ENCODE measurements at places on chromosomes 4 and X.
A peak's percentile ranks its signal among the peaks of the same experiment; 100 is the strongest.

DNA sequence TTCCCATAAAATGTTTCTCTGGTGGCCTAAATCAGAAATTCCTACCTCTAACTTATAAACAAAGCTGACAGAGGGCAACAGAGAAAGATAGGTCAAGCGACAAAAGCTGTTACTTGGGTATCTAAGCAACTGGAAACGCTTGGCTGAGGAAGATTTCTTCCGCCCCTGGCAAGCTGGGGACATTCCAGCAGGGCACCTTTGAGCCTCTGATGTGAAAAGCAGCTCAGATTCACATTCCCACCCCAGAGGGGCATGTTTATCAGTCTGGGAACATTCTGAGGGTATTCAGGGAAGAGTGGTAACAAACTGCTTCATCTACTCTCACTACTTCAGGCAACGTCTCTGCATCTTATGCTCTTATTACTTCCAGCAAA, 3.5 kb upstream of the CDS1 start:
- DNase-seq = no peak

DNA sequence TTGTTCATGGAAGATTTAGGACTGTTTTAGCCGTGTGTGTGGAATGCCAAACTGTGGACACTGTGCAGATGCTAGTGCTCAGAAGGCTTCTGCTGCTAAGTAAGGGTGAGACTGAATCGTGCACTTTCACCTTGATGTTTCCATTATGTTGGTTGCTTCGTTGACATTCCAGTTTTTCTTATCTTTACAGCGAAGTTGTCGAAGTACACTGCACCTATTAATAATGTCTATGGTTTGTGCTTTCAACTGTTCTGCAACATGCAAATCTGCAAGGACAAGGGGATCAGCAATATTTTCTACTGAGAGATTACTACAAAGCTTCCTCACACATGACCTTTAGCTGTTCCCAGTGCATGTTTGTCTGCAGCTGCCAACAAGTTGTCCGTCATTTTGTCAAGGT, 67.7 kb downstream of the UGT2A3 start:
- DNase-seq = no peak

- DNase-seq = no peak
Observed at GRCh38 chr4:113823291-113823659, 61.7 kb upstream of the CAMK2D start.

DNA sequence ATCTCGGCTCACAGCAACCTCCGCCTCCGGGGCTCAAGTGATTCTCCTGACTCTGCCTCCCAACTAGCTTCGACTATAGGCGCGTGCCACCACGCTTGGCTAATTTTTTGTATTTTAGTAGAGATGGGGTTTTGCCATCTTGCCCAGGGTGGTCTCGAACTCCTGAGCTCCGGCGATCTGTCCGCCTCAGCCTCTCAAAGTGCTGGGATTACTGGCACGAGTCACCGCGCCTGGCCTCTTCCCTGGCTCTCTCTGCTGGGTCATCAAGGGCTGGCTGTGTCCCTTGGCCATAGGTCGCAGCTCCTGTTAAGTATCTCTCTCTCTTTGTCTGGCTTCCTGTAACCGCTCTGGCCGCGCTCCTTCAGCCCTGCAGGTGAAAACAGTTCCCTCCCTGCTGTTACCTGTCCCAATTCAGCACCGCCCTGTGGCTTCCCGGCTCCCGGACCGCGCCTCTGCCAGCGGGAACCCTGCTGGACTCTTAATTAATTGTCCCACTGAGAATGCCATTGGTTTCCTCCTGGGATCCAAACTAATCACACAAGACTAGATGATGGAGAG, 1.3 kb upstream of the RGS12 start:
- DNase-seq = no peak

GRCh38 chr4:122635205-122635604, 14.3 kb upstream of the IL21 start:
- DNase-seq = no peak

DNA sequence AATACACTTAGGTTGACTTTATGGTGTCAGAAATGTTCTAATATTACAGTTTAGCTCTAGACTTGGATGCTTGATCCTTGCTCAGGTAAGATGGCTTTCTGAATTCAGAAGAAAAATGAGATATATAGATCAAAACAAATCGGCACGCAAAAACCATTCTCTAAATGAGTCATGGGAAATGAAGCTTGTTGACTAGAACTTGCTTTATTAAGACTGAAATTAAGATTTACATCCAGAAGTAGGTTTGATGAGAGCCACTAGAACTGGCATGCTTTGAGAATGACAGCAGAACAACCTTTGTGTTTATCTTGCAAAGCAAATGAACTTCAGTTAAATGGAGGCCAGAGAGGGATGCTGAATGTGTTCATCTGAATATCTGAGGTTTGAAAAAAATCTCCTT, 304.9 kb upstream of the KLF3 start:
- DNase-seq = no peak

- DNase-seq = no peak
Observed at GRCh38 chrX:41457613-41458192, 10.6 kb downstream of the NYX start.

- DNase-seq = no peak
Observed at GRCh38 chr4:120682981-120683380, 239.5 kb downstream of the PRDM5 start.

DNA sequence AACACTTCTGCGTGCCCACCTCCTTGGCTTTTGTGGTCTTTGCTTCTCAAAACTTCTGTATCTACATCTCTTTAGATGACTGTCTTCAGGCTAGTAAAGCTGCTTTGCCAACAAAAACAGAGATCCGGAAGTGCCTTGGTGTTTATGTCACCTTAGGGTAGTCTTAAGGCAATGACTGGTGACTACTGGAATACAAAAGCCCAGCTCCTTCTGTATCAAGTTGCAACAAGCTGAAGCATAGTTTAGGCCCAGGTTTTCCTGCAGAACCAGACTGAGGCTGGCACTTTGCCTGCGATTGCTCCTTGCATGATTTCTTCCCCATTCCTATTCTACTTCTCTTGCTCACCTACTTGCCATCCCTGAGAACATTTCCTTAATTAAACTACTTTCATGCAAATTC, 333.8 kb downstream of the DMD start:
- DNase-seq = no peak

GRCh38 chrX:40579141-40579540, 1.6 kb upstream of the ATP6AP2 start:
- DNase-seq = no peak

GRCh38 chr4:74061430-74061829, 22.9 kb upstream of the CXCL3 start:
- no peak for DNase-seq

- no peak for DNase-seq
Observed at GRCh38 chr4:74934016-74934831, 1.3 kb downstream of the PARM1 start.

DNA sequence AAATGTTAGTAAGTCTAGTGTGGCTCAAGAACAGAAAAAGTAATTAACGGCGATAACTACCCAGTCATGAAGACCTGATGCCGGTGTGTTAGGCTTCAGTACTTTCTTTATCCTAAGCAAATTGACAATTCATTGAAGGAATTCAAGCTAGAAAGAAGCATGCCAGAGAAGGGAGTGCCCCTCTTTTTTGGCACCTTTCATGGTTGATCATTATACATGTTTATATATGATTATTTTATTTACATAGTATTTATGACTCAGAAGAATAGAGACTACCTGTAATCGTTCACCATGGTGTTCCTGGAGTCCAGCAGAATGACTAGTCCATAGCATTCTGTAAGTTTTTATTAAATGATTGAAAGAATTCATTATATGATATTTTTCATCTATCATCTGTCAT, 548.3 kb upstream of the SLIT2 start:
- DNase-seq = no peak

- no peak for DNase-seq
Observed at GRCh38 chrX:16516232-16516876, 133.6 kb upstream of the S100G start.

- no peak for DNase-seq
Observed at GRCh38 chr4:85152480-85152879, 186.0 kb upstream of the WDFY3 start.

- DNase-seq = no peak
Observed at GRCh38 chrX:72002875-72003274, 92.2 kb downstream of the NHSL2 start.

GRCh38 chr4:54909961-54910360, 215.4 kb downstream of the KDR start:
- no peak for DNase-seq

GRCh38 chr4:153747406-153747955, 12.3 kb downstream of the RNF175 start:
- no peak for DNase-seq

DNA sequence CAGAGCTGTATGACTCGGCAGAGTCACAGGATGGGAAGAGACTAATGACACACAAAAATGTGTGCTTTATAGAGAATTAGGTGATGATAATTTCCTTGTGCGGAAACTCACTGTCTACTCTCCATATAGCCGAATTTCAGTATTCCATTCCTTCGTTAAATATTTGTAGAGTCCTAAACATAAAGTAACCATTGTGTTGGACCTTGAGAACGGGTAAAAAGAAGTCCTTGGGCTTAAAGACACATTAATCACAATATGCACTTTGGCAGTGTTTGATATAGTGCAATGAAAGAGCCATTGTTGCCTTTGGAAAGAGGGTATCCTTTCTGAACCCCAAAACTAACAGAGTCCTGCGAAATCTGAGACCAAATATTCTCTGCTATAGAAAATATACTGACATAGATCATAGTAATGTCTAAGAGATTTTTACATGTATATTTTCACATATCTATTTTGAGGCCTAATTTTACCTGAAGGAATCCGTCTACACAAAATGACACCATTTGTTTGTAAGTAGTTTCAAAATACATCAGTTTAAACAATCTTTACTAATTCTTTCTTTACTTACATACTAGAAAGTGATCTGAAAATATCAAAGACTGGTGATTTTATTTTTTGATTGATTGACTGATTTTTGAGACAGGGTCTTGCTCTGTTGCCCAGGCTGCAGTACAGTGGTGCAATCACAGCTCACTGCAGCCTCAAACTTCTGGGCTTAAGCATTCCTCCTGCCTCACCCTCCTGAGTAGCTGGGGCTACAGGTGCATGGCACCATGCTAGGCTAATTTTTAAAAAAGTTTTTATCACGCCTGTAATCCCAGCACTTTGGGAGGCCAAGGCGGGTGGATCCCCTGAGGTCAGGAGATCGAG, 296.8 kb downstream of the DCTD start:
- no peak for DNase-seq

- DNase-seq = no peak
Observed at GRCh38 chr4:71494539-71494938, 155.7 kb downstream of the SLC4A4 start.

- no peak for DNase-seq
Observed at GRCh38 chrX:68048774-68049173, 384.5 kb downstream of the OPHN1 start.

- no peak for DNase-seq
Observed at GRCh38 chr4:124177647-124178425, 534.7 kb downstream of the ANKRD50 start.

- DNase-seq = no peak
Observed at GRCh38 chrX:2311501-2311900, 189.3 kb downstream of the DHRSX start.

DNA sequence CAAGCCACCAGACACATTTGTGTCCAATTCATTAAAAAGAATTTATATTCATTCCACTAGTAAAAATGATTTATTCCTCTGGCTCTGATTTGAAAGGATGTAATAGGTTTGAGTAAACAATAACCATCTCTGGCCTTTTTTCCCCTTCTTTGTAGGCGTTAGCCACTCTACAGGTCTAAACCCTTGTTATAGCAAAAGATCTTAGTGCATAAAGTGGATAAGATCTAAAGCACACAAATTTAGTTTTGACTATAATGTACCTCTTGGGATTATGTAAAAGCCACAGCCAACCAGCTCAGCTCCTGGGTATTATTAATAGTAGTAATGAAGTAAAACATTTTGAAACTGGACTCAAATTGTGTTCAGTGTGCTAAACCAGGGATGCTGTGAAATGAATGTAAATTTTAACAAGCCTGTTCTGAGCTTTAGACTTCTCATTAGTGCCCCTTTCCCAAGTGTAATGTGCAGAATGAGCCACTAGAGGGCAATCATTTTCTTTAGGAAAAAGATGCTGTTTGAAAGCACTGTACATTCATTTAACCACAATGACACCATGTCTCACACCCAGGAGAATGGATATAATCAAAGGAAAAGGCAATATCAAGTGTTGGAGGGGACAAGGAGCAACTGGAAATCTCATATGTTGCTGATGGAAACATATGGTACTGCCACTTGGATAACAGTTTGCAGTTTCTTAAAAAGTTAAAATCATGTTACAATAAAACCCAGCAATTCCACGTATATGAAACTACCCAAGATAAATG, 69.7 kb downstream of the KLHL8 start:
- peak; percentile 63 for DNase-seq

DNA sequence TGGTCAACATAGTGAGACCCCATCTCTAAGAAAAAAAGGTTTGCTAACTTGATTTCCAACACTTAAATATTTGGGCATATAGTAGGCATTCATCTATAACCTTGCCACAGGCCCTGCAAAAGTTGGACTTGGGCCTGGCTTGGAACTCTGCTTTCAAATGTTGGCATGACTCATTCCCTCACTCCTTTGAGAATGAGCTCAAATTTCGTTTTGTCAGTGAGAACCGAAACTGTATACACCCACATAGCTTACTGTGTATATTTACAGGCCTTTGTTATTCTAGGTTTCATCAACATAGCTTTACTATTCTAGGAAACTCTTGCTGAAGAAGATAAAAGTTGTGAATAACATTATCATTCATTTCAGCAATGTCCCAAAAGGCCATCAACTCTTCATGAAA, 88.7 kb upstream of the ELOVL6 start:
- DNase-seq = no peak

DNA sequence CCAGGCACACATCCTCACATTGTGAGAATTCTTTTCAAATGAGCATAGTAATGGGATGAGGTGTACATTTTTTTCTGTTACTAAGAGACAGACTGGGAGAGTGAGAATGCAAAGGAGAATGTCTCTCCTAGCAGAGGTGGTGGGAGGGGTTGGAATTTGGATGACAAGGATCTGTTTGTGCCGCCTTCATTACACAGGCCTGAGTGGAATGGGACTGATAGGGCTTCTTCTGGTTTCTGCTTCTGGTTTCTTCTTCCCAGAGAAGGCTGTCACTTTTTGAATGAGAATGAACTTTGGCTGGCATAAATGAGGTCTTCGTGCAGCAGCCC, 55.4 kb downstream of the C4orf51 start:
- DNase-seq = no peak

GRCh38 chrX:3638280-3638873, 75.1 kb downstream of the PRKX start:
- DNase-seq = peak; percentile 18

- no peak for DNase-seq
Observed at GRCh38 chrX:11351375-11352295, 58.4 kb downstream of the AMELX start.

GRCh38 chr4:176236946-176237345, 32.1 kb downstream of the ASB5 start:
- DNase-seq = no peak

All from stimulated activated CD4-positive, alpha-beta T cell treated with anti-CD3 and anti-CD28 coated beads, TNF-alpha, amount 100 ng/mL, for 24 hours (primary cell).